ENCODE measurements at places on chromosomes 1 and 21.

GRCh38 chr1:86825319-86825718, 88.6 kb downstream of the SELENOF start:
- DNase-seq = no peak

- no peak for DNase-seq
Observed at GRCh38 chr1:173554089-173554488, 48.8 kb downstream of the SLC9C2 start.

- no peak for DNase-seq
Observed at GRCh38 chr1:110341146-110341871, 2.1 kb downstream of the RBM15 start.

GRCh38 chr1:77511440-77511840, 171.0 kb downstream of the ZZZ3 start:
- DNase-seq = no peak

GRCh38 chr1:8506995-8507615, 189.2 kb downstream of the SLC45A1 start:
- no peak for DNase-seq

DNA sequence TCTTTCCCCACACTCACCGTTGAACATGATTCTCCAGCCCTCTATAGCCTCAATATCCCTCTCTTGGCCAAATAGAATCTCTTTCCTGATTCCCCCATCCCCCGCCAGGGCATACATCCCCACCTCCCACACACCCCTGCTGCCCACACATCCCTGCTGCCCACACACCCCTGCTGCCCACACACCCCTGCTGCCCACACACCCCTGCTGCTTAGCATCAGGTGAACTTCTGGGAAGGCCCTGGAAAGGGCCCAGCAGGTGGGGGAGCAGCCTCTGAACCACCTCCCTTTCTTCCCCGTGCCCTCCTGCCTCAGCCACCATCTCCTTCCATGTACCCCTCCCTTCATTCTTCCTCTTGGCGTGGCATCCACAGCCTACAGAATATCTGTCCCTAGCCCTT, 15.9 kb upstream of the IFNLR1 start:
- DNase-seq = no peak

- no peak for DNase-seq
Observed at GRCh38 chr1:161805399-161806197, 39.5 kb downstream of the ATF6 start.

DNA sequence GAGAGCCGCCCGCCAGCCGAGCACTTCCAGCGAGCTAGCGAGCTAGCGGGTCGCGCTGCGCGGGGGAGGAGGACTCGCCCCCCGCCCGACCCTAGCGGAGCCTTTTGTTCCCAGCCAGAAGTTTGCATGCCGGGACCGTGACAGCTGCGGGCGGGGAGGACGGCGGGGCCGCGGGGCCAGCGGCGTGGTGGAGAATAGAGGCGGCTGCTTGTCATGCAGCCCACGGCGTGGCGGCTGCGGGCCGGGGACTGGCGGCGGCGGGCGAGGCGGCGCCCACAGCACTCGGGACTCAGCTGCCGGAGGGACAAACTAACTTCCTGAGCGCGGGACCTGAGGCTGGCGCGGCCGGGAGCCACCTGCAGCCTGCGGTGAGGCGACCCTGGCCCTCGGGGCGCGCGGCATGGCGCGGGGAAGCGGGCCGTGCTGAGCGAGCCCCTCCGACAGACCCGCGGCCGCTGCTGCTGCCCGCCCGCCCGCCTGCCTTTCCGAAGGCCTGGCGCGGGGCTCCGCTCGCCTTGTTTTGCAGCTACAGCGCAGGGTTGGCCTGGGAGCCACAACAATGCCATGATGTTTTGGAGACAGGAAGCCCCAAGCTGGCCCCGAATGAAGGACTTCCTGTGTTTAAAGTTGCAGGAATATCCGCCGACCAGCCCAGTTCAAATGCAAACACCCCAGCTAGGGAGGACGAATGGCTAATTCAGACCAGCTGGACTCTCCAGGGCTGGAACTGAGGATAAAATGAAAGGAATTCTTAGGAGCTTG, 82.2 kb upstream of the BMP8A start:
- DNase-seq = no peak

DNA sequence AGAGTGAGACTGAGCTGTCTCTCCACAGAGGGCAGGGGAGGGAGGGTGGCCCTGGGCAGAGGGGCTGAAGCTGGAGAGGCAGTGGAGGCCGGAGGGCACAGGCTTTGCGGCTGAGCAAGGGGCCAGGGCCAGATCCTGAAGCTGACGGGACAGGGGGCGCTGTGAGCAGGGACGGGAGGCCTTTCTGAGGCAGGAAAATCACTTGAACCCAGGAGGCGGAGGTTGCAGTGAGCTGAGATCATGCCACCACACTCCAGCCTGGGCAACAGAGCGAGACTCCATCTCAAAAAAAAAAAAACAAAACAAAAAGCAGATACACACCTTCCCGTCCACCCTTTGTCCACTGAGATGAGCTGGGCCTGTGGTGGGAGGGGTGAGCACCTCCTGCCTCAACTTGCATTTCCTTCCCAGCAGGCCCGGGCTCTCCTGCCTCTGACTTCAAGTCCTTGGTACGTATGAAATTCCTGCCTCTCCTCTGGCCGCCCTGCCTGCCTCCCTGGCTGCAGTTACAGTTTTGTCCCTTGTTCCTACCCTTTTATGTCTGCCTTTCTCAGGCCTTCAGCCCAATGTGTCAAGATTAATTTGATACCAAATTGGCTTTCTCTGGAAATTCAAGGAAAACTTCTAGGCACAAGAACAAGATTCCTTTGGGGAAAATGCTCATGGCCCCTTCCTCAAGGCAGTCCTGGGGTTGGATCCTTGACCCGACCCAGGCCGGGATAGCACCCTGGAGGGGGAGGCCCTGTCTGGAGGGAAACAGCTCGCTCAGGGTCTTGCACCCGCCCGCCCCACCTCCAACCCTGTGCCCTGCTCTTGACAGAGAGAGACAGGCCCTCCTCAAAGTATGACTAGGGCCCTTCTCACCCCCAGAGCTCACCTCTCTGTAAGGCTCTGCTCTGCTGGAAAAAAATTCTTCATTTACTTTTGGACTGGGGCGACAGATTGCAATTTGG, 11.2 kb upstream of the ADAMTSL4 start:
- no peak for DNase-seq

GRCh38 chr1:62076286-62076685, 118.4 kb upstream of the L1TD1 start:
- DNase-seq = no peak

DNA sequence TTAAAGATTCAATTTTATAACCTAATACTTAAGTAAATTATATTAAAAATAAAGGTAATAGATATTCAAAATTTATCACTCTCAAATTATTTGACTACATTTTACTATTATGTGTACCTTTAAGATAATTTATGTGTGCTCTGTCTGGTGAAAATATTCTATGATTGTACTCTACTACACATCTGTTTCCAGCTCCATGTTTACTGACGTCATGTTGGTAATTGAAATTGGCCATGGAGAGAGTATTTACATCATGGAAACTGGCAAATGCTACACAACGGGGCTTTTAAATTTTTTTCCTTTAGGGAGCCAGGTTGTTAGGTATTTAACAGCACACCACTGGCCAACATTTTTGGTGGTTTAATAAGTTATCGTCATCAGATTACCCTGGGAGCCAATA, 204.5 kb upstream of the KIAA0040 start:
- DNase-seq = no peak

- DNase-seq = no peak
Observed at GRCh38 chr1:75053207-75053606, 81.0 kb upstream of the LHX8 start.
